ENCODE measurements at places on chromosomes 7 and 10.

DNA sequence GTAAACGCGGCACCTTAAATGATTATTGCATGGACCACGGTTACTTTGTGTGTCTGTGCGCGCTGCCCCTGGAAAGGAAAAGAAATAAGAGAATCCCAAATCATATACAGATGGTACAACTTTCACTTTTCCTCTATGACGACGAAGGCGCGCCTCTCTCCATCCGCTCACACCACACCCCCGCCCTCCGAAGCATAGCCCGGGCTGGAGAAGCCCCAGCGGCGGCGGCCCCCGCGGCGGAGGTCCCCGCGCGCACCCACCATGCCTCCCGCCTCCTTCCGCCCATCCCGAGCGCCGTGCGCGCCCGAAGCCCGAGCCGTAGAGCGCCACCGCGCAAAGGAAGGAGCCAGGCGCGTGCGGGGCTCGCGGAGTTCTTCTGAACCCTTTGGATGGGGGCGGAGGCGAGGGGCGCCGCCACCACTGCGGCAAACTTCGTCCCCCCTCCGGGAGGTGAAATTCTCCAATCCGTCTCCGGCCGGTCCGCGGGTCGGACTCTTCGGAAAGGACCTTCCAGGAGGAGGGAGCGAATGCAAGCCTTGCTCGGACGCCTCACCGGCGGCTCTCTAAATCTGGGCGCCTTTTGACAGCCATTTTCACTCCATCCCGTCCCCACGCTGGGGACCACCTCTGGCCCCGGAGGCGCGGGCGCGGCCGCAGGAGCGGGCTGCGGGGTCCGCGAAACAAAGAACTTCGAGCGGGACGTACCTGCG, 588 bp downstream of the GLI3 start:
- peak; percentile 29 for DNase-seq

GRCh38 chr10:55627501-55628051, 733.5 kb downstream of the ZWINT start:
- DNase-seq = no peak

- no peak for DNase-seq
Measured at GRCh38 chr7:158563051-158563450, 24.6 kb downstream of the PTPRN2 start.

- DNase-seq = no peak
Measured at GRCh38 chr10:24349379-24350001, 140.6 kb downstream of the KIAA1217 start.

- no peak for DNase-seq
Measured at GRCh38 chr10:69051303-69051702, 36.6 kb upstream of the SRGN start.

Measured in NCI-H460 (cell line).